ENCODE measurements at places on chromosomes 12 and 14.

GRCh38 chr12:95637010-95637409 is 85.7 kb upstream of the USP44 start:
- DNase-seq: no peak

GRCh38 chr14:98924046-98924445 is 348.0 kb downstream of the BCL11B start:
- DNase-seq: no peak

GRCh38 chr12:113846883-113847755 is 119.0 kb downstream of the RBM19 start:
- no peak for DNase-seq

GRCh38 chr12:54421175-54421878 is 2.3 kb upstream of the ITGA5 start:
- DNase-seq: no peak

DNA sequence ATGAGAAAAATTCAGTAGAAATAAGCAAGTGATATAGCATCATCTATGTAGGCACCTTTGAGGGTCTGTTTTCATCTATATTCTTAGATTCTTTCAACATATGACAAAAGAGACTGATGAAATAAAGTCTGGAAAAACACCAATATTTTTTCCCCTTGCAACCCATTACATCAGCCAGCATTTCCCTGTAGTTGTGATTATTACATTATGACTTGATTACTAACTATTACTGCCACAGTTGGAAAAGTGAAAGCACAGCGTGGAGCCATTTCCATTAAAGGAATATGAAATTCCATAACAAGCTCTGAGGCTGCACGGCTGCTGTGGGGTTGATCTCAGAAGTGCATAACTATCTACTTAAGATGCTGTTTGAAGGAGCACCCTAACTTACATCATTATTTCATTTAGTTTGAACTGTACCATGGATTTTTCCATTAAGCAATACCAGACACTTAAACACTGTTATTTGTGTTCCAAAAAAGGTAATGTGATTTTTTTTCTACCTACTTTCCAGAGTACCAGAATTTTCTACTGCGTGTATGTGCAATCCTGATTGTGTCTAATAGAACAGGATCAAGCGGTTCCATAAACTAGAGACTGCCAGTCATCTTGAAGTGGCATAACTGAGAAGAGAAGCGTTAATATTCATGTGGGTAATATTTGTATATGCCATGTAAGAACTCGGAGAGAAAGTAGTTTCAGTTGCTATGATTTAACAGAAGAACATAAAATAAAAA is 405.5 kb downstream of the MDGA2 start:
- DNase-seq: no peak

DNA sequence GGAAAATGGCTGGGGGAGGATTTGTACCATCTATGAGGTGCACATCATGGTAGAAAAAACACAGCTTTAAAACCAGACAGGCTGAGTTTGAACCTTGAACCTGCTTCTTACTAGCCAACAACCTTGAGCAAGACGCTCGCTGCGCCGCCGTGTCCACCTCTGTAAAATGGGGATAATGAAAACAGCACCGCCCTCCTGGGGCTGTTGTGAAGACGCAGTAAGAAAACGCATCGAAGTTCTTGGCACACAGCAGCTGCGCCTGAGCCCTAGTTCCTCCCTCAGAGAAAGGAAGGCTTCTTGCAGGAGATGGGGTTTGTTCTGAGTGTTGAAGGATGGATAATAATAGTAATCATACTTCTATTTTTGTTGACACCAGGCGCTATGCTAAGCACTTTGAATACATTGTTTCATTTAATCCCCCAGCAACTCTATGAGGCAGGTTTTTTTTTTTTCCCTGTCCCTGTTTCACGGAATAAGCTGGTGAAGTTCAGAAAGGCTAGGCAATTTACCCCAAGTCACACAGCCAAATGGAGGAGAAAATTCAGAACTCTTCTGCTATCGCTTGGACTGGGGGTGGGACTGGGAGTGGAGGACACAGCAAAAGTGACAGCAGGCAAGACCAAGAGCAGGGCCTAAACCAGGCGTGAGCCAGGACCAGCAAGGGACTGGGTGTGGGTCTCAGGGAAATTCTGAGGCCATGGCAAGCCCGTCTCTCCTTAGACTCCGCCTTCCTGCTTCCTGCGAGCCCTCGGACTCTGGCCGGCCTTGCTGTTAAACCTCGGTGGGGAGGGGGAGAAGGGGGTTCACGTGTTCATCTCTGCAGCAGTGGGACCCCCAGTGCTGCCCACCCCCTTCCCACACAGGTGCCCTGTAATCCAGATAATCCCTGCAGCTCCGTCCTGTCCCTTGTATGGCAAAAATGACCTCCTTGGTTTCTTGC is 97.5 kb downstream of the LRRC74A start:
- no peak for DNase-seq

DNA sequence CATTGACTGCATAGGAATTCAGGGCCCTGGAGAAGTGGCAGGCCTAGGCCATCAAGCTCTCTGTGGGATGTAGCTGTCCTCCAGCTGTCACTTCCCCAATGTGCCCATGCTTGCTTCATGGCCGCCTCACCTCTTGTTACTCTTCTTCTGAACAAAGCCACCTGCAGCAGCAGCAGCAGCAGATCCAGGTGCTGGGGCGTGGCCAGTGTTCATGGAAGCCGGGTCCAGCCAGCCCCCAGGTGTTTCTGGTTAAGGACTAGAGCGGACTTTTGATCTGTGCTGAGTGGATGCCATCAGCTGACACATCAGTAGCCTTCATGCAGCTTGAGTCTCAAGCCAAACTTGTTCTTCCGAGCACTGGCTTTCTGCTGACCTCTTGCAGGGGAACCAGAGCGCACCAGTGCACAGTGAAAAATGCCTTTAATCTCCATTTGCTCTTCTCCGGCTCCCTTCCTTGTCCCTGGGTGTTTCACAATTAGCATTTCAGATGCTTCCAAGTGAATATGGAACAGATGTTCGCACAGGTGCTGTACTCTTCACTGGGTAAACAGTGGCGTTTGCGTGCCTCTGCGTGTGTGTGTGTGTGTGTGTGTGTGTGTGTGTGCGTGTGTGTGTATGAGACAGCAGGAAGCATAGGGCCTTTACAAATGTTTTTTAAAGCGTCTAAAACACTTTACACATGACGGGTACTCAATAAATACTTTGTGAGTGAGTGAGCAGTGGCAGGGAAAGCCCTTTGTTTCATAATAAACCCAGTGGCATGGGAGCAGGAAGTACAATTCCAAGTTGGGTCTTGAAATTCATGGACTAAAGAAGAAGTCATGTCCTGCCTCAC is 20.1 kb downstream of the TPCN1 start:
- DNase-seq: no peak

DNA sequence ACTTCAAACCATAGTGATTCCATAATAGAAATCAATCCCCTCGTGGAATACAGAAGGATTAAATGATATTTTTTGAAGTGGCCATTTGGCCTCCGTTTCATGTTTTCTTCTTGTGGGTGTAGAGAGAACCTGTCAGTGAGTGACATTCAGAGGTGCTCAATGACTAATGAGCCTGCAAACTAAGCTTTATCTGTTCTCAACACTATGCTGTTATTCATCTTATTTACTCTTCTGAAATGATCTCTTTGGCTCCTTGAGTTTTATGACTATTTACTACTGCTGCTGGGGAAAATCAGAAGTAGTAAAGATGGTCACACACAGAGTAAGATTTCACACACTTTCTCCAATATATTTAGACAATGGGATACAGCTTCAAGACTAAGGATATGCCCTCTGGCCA is 30.4 kb downstream of the ATP2B1 start:
- no peak for DNase-seq

- no peak for DNase-seq
Observed at GRCh38 chr14:72237722-72238666, 305.8 kb downstream of the RGS6 start.

DNA sequence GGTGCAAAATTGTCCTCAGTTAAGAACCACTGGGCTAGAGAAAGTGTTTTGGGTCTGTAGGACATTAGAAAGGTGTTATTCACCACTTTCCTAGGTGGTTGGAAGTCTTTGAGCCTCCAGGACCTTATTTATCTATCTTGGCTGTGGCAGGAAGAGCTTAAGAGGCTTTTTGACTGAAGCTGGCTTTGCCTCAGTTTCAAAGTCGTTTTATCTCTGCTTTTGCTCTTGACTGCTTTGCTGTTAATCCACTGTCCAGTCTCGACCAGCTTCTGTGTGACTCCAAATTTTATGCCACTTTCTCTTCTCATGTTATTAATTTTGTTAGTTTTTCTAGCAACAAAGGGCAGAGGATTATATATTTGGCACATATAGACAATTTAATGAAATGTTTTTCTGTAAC is 60.3 kb downstream of the PPHLN1 start:
- DNase-seq: no peak

GRCh38 chr14:94659256-94659655 is 47.1 kb downstream of the SERPINA3 start:
- DNase-seq: no peak

DNA sequence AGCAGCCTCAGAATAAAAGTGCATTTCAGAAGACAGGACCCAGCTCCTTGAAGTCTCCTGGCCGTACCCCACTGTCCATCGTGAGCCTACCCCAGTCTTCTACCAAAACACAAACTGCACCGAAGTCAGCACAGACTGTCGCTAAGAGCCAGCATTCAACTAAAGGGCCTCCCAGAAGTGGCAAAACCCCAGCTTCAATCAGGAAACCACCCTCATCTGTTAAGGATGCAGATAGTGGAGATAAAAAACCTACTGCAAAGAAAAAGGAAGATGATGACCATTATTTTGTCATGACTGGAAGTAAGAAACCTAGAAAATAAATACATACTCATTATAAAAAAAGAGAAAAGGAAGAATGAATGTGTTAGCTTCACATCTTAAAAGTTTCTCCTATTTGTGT is 51.1 kb downstream of the GAS2L3 start:
- no peak for DNase-seq

DNA sequence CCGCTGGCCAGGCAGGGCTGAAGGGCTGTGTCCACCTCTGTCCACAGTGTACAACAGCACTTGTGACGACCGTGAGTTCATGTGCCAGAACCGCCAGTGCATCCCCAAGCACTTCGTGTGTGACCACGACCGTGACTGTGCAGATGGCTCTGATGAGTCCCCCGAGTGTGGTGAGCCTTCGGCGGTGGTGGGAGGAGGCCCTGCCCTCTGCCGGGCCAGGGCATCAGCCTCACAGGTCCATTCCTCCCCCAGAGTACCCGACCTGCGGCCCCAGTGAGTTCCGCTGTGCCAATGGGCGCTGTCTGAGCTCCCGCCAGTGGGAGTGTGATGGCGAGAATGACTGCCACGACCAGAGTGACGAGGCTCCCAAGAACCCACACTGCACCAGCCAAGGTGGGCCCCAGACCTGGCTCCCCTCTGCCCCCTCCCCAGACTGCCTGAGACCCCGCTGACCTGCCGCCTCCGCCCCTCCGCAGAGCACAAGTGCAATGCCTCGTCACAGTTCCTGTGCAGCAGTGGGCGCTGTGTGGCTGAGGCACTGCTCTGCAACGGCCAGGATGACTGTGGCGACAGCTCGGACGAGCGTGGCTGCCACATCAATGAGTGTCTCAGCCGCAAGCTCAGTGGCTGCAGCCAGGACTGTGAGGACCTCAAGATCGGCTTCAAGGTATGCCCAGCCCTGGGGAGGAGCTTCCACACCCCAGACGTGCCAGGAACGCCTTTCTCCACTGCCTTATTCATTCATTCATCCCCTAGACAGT is 20.8 kb upstream of the NXPH4 start:
- no peak for DNase-seq

GRCh38 chr12:119258149-119258548 is 76.4 kb upstream of the CCDC60 start:
- no peak for DNase-seq

DNA sequence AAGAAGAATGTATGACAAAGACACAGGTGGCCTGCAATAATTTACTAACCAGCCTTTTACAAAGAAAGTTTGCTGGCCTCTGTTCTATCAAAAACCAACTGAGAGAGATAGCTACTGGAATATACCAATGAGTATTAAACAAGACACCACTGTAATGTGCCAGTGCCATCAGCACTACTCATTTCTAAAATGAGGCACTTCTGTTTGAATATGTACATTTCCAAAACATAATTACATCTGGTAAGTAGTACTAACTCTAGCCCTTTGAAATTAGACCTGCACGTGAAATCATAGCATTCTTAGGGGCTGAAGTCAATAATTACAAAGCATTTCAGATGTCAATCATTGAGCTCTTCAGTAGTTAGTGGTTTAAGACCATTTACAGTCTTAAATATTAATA is 6.9 kb upstream of the SYCP3 start:
- no peak for DNase-seq

DNA sequence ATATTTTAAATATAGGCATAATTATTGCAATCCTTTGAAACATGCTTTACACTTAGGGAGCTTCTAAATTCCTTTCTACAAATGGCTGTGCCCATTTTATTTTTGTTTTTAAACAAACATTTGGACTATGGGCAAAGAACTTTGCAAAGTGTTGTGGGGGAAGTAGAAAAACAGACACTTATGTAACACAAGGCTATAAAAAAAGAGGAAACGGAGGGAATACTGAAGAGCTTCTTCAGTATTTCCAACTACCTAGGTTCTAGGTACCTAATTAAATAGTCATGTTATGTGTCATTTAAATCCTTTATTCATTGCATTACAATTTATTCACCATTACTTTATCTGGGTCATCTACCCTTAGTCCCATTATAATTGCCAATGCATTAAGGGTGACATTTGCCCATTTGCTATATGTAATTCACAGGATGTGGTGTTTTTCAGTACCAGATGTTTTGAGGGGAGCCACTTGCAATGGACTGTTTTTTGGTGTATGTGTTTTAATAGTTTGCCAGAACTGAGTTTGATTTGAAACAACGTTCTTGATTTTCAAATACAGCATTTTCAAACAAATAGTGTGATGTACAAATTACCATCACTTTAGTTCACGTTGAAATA is 1.5 kb upstream of the MSRB3 start:
- DNase-seq: no peak

- no peak for DNase-seq
Observed at GRCh38 chr14:92207012-92207927, 85.5 kb downstream of the CPSF2 start.

DNA sequence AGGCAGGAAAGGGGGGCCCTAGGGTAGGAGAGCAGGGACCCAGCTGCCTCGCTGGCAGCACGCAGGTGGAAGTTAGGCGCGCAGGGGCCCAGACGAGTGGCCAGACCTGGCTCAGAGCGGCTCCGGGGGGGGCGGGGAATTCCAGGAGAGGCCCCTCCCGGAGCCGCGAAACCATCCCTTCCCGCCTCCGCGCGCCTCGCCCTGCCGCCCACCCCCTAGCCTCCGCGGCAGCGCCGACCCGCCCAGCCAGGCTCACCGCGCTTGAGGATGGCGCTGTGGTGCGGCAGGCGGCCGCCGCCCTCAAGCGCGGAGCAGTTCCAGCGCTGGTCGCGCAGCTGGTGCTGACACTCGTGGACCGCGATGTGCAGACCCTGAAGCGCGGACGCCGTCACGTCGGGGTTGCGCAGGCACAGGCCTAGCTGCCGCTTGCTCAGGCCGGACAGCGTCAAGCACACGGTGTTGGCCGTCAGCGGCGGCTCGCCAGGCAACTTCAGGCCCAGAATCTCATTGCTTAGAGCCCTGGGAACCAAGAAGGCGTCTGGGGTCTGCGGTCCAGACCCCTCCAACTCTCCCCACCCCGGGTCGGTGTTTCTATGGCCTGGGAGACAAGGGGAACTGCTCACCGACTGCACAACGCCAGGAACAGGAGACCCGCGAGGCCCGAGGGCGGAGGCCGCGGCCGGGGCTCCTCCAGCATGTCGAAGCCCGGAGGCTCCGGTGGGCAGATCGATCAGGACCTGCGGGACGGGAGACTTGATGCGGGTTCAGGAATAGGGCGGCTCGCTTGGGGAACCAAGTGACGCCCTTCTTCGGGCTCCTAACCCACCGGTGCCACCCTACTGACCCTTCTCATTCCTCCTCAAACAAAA is 1.5 kb downstream of the WNT10B start:
- DNase-seq: peak; percentile 39

Data from activated T-cell treated with anti-CD3 and anti-CD28 coated beads, Interleukin-2, amount 50 U/mL, for 72 hours (primary cell).